ENCODE measurements at places on chromosomes 1 and 21.

- DNase-seq, result no peak
These were observed 16.2 kb downstream of the OLIG2 start for GRCh38 chr21:33041981-33042380.

DNA sequence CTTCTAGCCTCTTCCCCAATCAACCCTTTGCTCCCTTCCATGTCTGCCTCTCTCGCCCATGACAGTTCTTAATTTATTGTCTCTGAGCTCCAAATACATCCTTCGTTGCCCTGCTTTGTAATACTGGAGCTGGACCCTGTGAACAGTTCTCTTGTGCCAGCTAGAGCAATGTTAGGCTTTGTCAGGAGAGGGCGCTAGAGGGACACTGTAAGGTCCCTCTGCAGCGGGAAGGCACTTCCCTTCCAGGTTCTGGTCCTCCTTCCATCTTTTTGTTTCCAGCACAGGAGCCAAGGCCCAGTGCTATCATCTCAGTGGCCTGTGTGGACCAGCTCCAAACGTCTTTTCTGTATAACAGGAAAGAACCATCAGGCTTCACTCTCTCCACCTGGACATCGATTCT, 95.9 kb downstream of the PTPRU start:
- no peak for DNase-seq

GRCh38 chr1:26081267-26082019, 14.0 kb upstream of the TRIM63 start:
- DNase-seq, result no peak

- DNase-seq, result no peak
These were observed 26.8 kb downstream of the TRPM2 start for GRCh38 chr21:44379991-44380865.

- no peak for DNase-seq
These were observed 1.2 kb downstream of the NHLH2 start for GRCh38 chr1:115839679-115840237.

GRCh38 chr21:36708286-36709029, 9.5 kb downstream of the SIM2 start:
- DNase-seq, result no peak

DNA sequence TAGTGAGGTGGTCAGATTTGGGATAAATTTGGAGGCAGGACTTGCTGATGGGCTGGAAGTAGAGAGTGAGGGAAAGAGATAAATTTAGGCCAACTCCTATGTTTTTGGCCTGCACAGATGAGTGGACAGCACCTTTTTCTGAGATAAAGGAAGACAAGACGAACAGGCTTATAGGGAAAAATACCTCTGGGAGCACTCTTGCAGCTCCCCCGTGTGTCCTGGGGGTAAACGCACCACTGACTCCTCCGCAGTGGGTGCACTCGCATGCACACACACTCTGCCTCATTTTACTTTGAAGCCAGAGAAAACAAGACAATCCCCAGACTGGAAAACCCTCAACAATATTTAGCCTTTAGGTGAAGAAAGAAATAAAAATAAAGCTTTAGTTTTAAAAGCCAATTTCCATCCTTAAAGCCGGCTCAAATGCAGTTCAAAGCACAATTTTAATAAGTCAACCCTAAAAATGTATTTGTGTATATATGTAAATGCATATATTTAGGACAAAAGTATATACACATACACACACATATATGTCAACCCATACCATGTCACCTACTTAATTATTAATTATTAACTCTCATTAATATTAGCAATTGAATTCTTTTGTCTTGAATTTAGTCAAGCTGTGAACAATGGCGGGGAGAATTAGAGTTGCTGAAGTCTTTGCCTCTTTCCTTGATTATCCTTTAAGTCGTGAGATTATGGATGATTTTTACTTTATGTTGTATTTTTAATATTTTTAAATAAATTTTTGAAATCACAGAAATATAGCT, 341.8 kb downstream of the ZNF326 start:
- DNase-seq, result no peak

GRCh38 chr21:42878678-42878992, 704 bp downstream of the WDR4 start:
- DNase-seq, result no peak
